ENCODE measurements at places on chromosomes 11 and 22.

DNA sequence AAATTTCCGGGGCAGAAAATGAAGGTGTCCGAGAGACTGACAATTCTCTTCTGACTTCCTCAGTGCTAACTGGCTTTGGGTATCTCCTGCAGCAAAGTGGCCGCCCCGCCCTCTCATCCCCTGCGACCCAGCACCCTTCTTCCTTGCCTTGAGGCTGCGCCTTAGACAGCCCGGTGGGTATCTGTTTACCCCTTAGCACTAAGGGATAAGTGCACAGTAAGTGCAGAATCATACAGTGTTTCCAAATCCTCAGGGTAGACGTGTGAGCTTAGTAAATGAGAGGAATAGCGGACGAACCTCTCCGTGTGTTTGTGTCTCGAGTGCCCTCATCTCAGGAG lies 368 bp upstream of the CHORDC1 start:
- peak overlapping the region; percentile 77 for H3K4me3 ChIP-seq
- H3K4me1 ChIP-seq = peaks cover 15% of the 10 kb centered on the region
- no peaks in the 10 kb centered on the region for H3K27me3 ChIP-seq
- H3K27ac ChIP-seq = peak overlapping the region; percentile 90

- H3K4me3 ChIP-seq = no peak overlapping the region
- peaks cover 9% of the 10 kb centered on the region for H3K4me1 ChIP-seq
- DNase-seq = no peak
- H3K27ac ChIP-seq = no peak overlapping the region
- H3K27me3 ChIP-seq = no peaks in the 10 kb centered on the region
Measured at GRCh38 chr11:125468852-125469251, 27.2 kb downstream of the FEZ1 start.

DNA sequence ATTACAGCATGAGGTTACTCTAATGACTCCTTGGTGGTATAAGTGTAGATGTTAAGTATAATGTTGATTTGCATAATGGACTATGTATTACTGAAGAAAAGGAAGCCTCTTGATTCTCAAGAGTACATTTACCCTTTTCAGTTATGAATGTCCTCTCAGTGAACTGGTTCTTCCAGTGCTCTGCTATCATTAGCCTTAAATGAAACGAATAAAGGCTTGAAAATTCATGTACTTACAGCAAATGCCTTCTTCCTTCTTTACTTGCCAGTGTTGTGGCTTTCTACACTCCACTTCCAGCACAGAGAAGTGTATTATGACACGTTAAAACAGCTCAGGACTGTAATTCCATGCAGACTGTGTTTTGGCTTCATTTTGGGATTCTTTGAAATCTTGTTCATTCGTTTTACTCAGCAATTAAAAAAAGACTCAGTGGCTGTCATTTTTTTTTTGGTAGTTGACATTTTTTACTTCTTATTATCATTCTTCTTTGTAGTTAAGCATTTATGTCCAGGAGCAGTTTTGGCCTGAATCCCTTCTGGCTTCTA lies 96.9 kb downstream of the MTMR3 start:
- no peaks in the 10 kb centered on the region for H3K27me3 ChIP-seq

GRCh38 chr11:92137747-92138146 lies 86.9 kb upstream of the FAT3 start:
- DNase-seq = no peak
- no peaks in the 10 kb centered on the region for H3K36me3 ChIP-seq
- H3K27ac ChIP-seq = no peak overlapping the region
- no peaks in the 10 kb centered on the region for H3K27me3 ChIP-seq
- H3K4me3 ChIP-seq = no peak overlapping the region
- H3K4me1 ChIP-seq = no peaks in the 10 kb centered on the region

- peaks cover 45% of the 10 kb centered on the region for H3K4me1 ChIP-seq
- no peak for DNase-seq
- no peaks in the 10 kb centered on the region for H3K36me3 ChIP-seq
- peak overlapping the region; percentile 97 for H3K27ac ChIP-seq
Measured at GRCh38 chr22:23178512-23179254, 1.6 kb upstream of the BCR start.

DNA sequence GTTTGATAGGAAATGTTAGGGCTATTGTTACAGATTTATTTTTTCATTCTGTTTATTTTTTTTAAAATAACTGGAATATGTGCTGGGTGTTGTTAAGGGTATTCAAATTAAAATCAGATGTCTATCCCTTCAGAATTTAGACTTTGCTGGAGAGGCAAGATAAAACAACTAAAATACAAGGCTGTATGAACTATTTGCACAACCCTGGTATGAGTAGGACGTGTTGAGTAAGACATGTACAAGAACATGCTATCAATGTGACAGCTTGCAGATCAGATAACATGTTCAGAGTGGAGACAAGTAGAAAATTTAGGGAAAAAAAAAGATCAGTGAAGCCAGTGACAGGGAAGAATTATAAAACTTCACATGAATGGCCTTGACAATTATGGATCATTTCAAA lies 853.5 kb downstream of the METTL15 start:
- no peak overlapping the region for H3K27ac ChIP-seq
- no peaks in the 10 kb centered on the region for H3K27me3 ChIP-seq
- no peaks in the 10 kb centered on the region for H3K36me3 ChIP-seq
- no peaks in the 10 kb centered on the region for H3K4me1 ChIP-seq

DNA sequence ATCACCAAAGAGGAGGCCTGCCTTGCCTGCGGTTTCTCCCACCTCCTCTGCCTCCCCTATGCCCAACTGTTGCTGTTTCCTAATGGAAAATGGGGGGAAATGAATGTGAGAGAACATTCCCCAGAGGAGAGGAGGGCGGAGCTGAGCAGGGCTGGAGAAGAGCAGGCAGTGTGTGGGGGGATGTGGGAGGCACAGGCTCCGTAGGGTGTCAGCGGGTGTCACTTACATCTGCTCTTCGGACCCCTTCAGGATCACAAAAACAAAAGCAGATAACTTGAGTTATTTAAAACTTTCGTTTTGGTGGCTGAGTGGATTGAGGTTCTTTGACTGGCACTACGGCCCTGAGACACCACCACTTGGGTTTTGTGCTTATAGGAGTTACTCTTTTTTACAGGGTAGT lies 93.8 kb downstream of the CEP164 start:
- H3K27ac ChIP-seq = no peak overlapping the region
- H3K4me1 ChIP-seq = no peaks in the 10 kb centered on the region
- H3K36me3 ChIP-seq = no peaks in the 10 kb centered on the region

GRCh38 chr11:111454561-111455192 lies 57.5 kb downstream of the BTG4 start:
- no peak overlapping the region for H3K27ac ChIP-seq
- DNase-seq = no peak
- no peaks in the 10 kb centered on the region for H3K27me3 ChIP-seq
- no peaks in the 10 kb centered on the region for H3K36me3 ChIP-seq
- no peak overlapping the region for H3K4me3 ChIP-seq

DNA sequence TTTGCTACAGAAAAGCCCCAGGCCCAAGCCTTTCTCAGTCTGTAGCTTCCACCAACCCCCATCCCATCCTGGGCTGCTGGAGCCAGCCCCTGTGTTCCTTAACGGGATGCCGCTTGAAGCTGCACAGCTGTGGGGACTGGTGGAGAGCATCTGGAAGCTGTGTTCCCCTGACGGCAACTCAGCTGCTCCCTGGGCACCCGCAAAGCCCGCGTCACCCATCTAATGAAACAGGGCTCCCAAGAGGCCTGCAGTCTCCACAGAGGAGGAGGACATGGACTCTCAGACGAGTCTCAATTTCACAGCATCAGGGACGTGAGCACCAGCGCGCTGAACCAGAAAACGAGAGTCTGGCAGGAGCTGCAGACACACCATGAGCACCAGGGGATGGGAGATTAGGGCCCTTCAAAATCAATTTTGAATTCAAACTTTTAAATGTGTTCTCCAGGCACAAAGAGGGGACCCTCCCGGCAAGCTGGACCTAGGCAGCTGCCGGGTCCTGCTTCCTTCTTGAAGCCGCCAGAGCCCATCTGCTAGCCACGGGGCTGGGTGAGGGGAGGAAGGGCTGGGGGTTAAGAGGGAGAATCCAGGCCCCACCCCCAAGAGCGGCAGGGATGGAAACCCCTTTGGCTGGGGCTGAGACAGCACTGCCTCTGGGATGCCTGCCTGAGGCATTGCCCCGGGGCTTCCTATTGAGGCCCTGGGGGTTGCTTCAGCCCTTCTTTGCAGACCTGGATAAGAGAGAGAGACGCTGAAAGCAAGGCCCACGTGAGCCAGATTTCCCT lies 21.0 kb downstream of the LMO1 start:
- no peak overlapping the region for H3K27ac ChIP-seq
- no peaks in the 10 kb centered on the region for H3K27me3 ChIP-seq
- H3K4me3 ChIP-seq = no peak overlapping the region
- no peak for DNase-seq

DNA sequence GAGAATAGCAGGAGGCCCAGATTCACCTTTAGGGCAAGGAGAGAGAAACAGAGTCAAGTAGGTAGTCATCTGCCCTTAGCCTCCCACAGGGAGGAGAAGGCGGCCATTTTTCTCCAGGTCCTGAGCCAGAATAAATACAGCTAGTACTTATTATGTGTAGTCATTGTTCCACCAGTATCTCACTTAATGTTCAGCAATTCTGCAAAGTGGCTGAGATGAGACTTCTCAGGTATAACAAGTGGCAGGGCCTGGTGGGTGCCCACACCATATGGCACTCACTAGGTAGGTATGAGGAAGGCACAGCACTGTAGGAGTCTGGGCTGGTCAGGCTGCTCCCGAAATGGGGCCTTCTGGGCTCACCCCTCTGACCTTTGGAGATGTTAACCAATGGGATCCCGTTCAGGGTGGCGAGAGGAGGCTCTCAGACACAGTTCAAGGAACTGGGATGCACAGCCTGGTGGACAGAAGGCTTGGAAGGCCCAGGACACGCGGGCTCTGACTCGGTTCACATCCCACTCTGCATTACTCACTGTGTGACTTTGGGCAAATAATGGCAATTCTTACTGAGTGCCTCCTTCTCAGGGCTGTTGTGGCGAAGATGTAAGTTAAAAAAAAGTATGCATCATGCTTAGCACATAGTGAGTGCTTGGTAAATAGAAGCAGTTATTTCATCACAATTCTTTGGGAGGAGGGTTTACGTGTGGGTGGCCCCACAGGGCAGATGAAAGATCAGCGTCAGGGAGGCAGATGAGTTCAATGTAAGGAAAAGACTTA lies 25.1 kb downstream of the RTN4RL2 start:
- no peak overlapping the region for H3K4me3 ChIP-seq
- no peak for DNase-seq
- no peak overlapping the region for H3K27ac ChIP-seq
- peaks cover 23% of the 10 kb centered on the region for H3K36me3 ChIP-seq

GRCh38 chr11:81030186-81030585 lies 1589.4 kb upstream of the TENM4 start:
- H3K27ac ChIP-seq = no peak overlapping the region
- H3K4me1 ChIP-seq = no peaks in the 10 kb centered on the region
- H3K36me3 ChIP-seq = no peaks in the 10 kb centered on the region
- no peaks in the 10 kb centered on the region for H3K27me3 ChIP-seq
- no peak for DNase-seq
- no peak overlapping the region for H3K4me3 ChIP-seq

DNA sequence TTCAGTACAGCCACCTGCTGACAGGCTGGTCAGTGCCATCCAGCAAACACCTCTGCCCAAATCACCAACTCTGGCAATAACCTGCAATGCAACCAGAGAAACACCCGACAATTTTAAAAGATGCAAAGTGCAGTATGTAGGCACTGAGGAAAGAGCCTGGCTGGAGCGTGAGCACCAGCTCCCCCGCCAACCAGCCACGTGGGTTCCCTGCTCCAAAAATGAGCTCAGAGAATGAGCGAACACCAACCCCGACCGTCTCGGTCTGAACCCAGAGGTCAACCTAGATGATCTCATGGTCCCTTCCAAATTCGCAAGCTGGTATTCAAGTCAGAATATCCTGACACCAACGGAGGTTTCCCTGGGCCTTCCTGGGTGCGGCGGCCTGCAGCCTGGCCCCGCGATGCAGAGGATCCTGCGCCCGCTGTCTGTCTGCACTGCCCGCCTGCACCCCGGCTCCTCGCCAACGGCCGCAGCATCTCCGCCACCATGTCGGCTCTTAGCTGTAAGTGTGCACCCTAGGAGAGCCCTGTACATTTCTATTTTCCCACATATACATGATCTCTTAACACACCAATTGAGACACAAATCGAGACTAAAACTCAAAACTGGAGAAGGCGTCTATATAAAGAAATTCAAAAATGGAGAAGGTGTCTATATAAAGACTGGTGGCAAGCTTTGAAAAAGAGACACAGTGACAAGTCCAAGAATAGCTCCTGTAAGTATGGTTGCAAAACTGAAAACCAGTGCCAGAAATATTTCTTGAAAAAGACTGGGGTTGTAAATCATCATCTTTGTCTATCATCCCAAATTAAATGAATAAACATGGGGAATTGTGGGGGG lies 22.8 kb downstream of the TMEM184B start:
- H3K4me1 ChIP-seq = peaks cover 71% of the 10 kb centered on the region
- H3K36me3 ChIP-seq = peaks cover 4% of the 10 kb centered on the region
- no peak overlapping the region for H3K4me3 ChIP-seq
- no peak for DNase-seq

All from thoracic aorta (tissue), 2 donors.